A549 treated with CORT108297 at 1 μM for 4 hours (cell line): ENCODE measurements at places on chromosomes 4 and X. TPM values are rescaled to one million over a fixed set of nuclear protein-coding genes. Genes with fewer than 3 reads are reported as not detected.

TMPRSS11B gene
- total RNA-seq, result not detected in 5 replicates

DCAF8L2 gene
- not detected in 5 replicates for total RNA-seq

SYP gene
- 2.6 to 3.5 TPM (median 2.7 TPM) in 5 replicates for total RNA-seq

USP27X gene
- 2.9 to 5.2 TPM (median 4.2 TPM) in 5 replicates for total RNA-seq

PGK1 gene
- total RNA-seq, result 561 to 601 TPM (median 563 TPM) in 5 replicates

ASMT gene
- total RNA-seq, result 0.12 to 0.44 TPM (median 0.32 TPM) in 4 of 5 replicates, not detected in the other

SSX2B gene
- not detected in 5 replicates for total RNA-seq

CCSER1 gene
- total RNA-seq, result not detected in 5 replicates

CBR4 gene
- total RNA-seq, result 3.4 to 5.1 TPM (median 4.4 TPM) in 5 replicates

CT45A2 gene
- 0.09 TPM in 1 of 5 replicates, not detected in the others for total RNA-seq

TRO gene
- total RNA-seq, result 0.52 to 0.77 TPM (median 0.69 TPM) in 5 replicates

AMTN gene
- 0.20 TPM in 1 of 5 replicates, not detected in the others for total RNA-seq

MAGEA8 gene
- not detected in 5 replicates for total RNA-seq

GYPE gene
- not detected in 5 replicates for total RNA-seq
